Stimulated activated CD8-positive, alpha-beta memory T cell treated with anti-CD3 and anti-CD28 coated beads, Interleukin-4, amount 100 ng/mL, for 48 hours (primary cell): ENCODE measurements at places on chromosomes 7 and 10.

GRCh38 chr10:60351191-60351853 lies 38.4 kb downstream of the ANK3 start:
- DNase-seq: no peak

- DNase-seq: no peak
Observed at GRCh38 chr7:70730451-70731110, 401.4 kb upstream of the GALNT17 start.

GRCh38 chr7:110918949-110919548 lies 171.9 kb upstream of the LRRN3 start:
- DNase-seq: no peak

- DNase-seq: peak; percentile 39
Observed at GRCh38 chr10:89086801-89087521, 96.4 kb downstream of the FAS start.

DNA sequence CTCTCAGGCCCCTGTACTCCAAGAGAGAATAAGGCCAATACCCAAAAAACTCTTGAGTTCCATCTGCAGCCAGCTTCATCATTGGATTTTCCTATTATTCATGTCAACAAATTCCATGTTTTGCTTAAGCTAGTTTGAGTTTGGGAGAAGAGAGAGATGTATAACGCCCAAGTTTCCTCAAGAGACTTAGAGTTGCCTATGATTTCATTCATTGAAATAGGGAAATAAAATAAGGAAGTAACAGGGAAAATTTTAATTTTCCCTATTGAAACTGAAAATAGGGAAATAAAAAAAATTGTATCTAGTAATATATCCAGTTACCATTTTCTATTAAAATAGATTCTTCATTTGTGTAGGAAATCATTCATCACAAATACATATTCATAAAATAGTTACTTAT lies 66.5 kb upstream of the SVIL start:
- no peak for DNase-seq

GRCh38 chr10:17506390-17506789 lies 52.0 kb upstream of the ST8SIA6 start:
- DNase-seq: no peak

DNA sequence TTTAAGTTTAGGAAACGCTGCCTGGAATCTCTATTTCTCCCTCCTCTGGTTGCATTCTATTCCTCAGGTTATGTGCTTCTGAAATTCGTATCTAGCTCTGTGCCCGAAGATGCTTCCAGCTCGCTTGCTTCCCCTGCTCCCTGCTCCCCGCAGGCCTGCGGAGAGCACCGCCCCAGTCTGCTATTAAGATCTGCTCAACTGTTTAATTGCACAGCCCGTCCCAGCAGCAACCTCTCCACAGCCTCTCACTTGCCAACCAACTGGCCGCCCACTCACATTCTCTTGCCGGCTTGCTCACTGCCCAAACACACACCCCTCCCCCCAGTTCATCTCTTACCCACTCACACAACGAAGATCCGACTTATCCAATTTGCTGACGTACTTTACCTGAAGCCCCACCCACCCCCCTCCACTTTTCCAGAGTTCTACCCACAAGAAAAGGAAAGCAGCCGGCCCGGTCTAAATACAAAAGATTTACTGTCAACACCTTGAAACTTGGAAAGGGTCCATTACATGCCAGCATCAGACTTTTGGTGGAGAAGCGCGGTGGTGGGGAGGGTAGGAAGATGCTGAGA lies 167.3 kb upstream of the KLF14 start:
- DNase-seq: peak; percentile 49

GRCh38 chr7:55387062-55387965 lies 22.2 kb downstream of the LANCL2 start:
- DNase-seq: no peak

- no peak for DNase-seq
Observed at GRCh38 chr10:83517456-83517855, 621.9 kb upstream of the GHITM start.

DNA sequence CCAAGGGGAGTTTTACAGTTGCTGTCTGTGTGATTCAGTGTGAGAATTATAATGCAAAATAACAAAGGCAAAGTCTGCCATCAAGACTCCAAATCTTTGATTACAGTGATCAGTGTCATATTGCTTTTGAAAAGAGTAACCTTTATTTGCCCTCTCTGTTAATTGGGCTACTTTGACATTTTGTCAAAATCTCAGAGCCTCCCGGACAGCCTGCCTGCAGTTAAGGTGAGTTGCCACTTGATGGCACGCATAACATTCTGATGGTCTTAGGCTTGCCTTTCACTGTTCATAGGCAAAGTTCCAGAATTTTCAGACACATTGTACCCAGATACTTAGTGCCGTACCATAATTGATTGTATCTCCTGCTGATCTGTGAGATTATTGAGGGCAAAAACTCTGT lies 253.5 kb downstream of the ABCA13 start:
- no peak for DNase-seq

GRCh38 chr10:102660888-102661657 lies 16.8 kb downstream of the TRIM8 start:
- peak; percentile 86 for DNase-seq

DNA sequence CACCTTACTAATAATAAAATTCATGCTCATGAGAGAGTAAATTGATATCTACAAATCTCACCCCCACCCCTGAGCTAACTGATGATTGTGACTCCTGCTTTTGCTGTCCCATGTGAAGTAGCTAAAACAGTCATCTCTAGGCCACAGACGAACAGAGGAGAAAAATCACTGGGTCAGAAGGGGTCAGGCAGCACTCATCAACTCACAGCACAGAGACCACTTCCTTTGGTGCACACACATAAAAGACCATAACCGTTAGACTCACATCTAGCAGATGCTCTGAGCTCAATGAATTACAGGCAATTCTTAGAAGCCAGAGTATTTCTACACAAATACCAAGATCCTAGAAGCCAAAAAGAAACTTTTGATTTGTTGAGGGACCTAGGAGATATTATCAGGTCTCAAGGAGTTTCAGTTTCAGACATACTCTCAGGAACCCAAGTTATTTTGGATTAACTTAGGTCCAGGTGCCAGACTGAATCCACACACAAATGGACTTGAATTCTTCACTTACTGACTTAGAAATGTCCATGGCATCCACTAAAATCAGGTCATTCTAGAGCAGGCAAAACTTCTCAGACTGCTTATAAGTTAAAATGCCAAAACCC lies 65.0 kb upstream of the TES start:
- DNase-seq: no peak

- no peak for DNase-seq
Observed at GRCh38 chr10:56537984-56538383, 176.9 kb upstream of the ZWINT start.

DNA sequence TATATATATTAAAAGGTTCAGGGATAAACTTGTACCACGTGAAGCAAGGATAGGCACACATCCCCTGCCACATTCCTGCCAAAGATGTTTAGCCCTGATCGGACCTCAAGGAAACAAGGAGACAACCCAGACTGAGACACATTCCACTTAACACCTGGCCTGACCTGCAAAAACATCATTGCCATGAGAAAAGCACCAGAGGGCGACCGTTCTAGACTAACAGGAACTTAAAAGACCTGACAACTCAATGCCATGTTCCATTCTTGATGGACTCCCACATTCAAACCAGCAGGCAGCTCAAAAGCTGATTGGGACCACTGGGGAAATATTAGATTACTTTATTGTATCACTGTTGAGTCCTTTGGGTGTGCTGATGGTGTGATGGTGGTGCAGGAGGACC lies 8.1 kb upstream of the PDGFA start:
- no peak for DNase-seq

DNA sequence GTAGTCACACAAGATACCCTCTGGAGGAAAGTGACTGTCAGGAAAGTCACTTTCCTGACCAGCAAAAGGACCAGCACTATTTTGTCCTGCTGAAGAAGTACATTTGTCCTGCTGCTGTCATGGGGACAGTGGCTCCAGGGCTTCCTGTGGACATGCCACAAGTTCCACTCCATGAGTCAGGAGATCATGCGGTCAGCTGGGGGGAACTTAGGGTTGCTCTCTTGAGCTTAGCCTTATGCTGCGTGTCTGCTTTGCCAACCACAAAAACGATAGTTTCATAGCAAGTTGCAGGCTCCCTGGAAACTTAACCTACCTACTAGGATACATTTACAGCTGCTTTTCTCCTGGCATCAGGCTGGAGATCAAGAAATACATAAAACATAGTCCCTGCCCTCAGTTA lies 19.8 kb upstream of the ALOX5 start:
- DNase-seq: no peak

- no peak for DNase-seq
Observed at GRCh38 chr10:4130685-4131084, 345.7 kb upstream of the KLF6 start.

GRCh38 chr7:66907731-66908130 lies 13.3 kb upstream of the TMEM248 start:
- DNase-seq: no peak

- peak; percentile 45 for DNase-seq
Observed at GRCh38 chr7:116524609-116525297, at the start of gene CAV1. TSS of gene CAV1 (plus strand) at chr7:116525036. CDS start at chr7:116525063, 27 bp downstream.

DNA sequence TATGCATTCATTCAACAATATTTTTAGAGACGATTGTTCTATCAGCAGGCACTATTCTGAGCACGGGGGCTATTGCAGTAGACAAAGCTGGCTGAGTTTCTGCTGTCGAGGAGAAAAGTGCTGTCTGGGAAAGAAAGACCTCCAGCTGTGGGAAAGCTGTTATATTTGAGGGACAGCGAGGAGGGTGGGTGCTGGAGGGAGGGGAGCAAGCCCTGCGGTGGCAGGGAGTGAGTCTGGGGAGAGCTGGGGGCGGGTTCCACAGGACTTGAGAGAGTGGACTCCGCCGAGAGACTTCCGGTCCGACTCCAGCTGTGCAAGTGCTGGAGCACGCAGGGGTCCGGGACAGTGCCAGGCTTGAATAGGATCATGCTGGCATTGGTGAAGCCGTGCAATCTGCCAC lies 602.1 kb upstream of the FOXK1 start:
- DNase-seq: no peak

DNA sequence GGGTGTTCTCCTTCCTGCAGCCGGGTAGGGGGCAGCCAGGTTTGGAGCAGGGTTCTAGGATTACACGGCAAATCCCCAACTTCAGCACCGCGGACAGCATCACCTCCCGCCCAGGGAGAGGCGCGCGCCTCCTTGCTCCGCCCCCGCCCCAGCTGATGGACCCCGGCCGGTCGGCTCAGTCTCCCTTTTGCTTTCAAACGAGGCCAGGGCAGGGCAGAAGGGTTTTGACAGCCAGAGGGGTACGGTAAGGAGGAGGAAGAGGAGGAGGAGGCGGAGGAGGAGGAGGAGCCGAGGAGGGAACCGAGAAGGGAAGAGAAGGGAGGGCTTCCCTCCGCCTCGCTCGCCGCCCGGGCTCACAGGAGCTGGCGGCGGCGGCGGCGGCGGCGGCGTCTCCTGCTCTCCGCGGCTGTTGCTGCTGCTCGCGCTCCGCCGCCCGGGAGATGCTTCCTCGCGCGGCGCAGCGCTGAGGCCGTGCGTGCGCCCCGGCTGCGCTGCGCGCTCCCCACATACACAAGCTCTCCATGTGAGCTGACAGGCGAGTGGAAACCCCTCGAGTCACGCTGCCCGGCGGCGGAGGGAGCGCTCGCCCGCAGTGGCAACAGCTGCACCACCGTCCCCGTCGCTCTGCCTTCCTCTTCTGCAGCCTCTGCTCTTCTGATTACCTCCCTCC lies 615 bp upstream of the CNTNAP2 start:
- DNase-seq: peak; percentile 52

DNA sequence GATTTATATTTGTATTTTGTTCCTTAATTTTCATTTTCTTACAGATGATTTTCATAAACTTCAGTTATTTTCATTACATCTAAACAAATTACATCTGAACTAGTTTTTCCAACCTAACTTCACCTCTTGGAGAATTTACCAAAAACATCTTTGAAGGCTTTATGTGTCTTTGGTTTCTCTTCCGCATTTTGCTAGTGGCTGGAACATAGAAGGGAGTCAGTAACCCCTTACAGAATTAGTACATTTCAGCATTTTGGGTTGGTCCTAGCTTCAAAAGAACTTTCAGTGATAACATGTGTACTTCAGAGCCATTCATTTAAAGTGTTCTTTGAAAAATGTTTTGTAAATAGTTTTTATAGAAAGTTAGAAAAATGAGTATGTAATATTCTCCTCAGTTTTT lies 169.8 kb upstream of the MTPN start:
- DNase-seq: no peak

GRCh38 chr10:88042160-88043100 lies 179.0 kb downstream of the PTEN start:
- DNase-seq: no peak

DNA sequence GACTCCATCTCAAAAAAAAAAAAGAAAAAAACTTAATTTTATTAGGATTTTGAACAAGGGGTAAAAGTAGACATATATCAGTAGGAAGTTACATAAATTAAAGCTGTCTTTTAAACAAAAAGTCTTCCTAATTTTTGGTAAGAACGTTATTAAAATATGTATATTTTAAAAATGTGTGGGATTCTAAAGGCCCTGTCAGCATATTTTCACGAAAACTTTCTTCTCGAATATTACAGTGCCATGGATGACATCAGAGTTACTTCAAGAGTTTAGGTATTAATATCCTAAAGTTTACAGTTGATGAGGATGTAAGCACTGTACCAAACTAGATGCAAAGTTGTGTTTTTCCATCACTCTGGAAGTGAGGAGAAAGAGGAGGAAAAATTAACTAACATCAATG lies 820.8 kb downstream of the PCDH15 start:
- no peak for DNase-seq

DNA sequence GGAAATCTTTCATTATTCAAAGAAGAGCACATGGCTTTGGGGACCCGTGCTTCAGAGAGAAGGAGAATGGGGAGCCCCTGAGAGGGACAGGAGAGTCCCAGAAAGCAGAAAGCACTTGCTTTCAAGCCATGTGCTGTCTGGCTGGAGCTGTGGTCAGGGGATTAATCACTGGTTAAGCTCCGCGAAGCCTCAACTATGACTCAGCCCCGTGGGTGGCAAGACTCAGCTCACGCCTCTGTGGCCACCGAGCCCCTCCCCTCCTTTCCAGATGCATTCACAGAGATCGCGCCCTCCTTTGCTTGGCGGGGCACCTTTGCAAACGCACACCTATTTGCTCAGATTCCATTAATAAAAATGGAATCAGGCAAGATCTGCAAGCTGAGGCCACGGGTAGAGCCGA lies 202.9 kb upstream of the TCERG1L start:
- DNase-seq: peak; percentile 31

- DNase-seq: peak; percentile 91
Observed at GRCh38 chr10:87504640-87505365, at the start of gene MINPP1. TSS of gene MINPP1 (plus strand) at chr10:87504893. CDS start at chr10:87504916, 23 bp downstream.

- no peak for DNase-seq
Observed at GRCh38 chr7:146479040-146479439, 362.4 kb downstream of the CNTNAP2 start.

GRCh38 chr7:2148189-2148588 lies 84.6 kb downstream of the MAD1L1 start:
- no peak for DNase-seq

- DNase-seq: no peak
Observed at GRCh38 chr7:106313966-106314365, 29.2 kb upstream of the NAMPT start.

- DNase-seq: no peak
Observed at GRCh38 chr7:133827707-133828623, 299.2 kb upstream of the LRGUK start.

GRCh38 chr7:135573541-135573940 lies 15.8 kb downstream of the NUP205 start:
- no peak for DNase-seq

GRCh38 chr7:123649964-123650363 lies 5.7 kb upstream of the LMOD2 start:
- no peak for DNase-seq

- no peak for DNase-seq
Observed at GRCh38 chr7:136741941-136742340, 126.5 kb upstream of the CHRM2 start.

- DNase-seq: no peak
Observed at GRCh38 chr10:71542478-71542877, 145.8 kb downstream of the CDH23 start.
